ENCODE measurements at places on chromosomes 7 and 10.

- DNase-seq = peak; percentile 29
Observed at GRCh38 chr7:151058781-151059366, 515 bp upstream of the SLC4A2 start.

- DNase-seq = no peak
Observed at GRCh38 chr10:14560274-14560673, 214.4 kb downstream of the FAM107B start.

- DNase-seq = no peak
Observed at GRCh38 chr10:68088740-68089139, 13.7 kb upstream of the HERC4 start.

DNA sequence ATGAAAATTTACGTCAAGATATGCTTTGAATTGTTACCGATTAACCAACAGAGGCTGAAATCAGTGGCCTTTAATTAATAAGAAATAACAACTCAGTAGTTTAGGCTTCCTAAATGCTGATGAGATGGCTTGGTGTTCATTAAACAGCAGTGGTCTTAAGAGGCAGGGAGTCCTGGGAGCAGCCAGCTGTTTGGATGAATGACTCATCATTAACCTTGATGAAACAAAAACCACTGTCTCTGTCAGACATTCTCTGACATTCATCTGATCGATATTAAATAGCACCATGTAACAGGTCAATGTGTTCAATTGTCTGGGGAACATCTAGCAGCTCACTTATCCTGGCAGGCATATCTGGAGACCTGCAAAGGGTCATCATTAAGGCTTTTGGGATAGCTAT lies 234.2 kb upstream of the LRRN3 start:
- DNase-seq = no peak

GRCh38 chr7:28613262-28613661 lies 200.9 kb downstream of the CREB5 start:
- no peak for DNase-seq

DNA sequence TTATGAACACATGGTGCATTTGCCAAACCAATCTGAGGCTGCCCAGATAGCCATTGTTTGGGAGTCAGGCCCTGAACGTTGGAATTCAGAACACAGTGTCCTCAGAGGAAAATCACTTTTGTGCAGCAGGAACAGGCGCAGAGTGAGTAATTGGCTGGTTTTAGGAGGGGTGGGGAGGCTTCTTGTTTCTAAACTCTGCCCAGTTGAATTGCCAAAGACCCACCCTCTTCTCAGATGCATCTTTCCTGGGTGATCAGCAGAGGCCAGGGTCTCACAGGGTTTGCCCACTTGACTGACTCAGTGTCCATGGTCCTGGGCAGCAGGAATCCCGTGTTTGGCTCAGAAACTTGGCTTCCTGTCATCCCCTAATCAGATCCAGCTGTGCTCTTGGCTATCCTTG lies 24.3 kb downstream of the PRLHR start:
- no peak for DNase-seq

GRCh38 chr10:130757271-130757670 lies 554.2 kb downstream of the TCERG1L start:
- DNase-seq = no peak

GRCh38 chr7:84900215-84900614 lies 286.6 kb downstream of the SEMA3D start:
- no peak for DNase-seq

Data from MM.1S (cell line).